ENCODE measurements at places on chromosomes 5 and 9.

DNA sequence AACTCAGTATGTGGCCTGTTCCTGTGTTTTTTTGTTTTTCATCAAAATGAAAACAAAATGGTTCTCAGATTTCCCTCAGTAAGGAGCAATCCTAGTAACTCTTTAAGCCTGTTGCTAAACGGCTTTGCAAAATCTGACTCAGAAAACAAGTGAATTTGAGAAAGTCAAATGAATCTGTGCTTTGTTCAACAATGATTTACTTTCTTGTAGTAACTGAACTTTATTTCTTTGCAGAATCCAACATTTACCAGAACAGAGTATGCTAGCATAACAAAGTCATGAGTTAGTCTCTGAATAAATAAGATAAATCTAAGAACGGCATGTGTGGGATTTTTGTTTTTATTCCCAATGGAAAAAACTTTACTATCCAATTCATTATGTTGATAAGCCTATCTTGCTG lies 93.8 kb downstream of the OXCT1 start:
- no peak for DNase-seq

DNA sequence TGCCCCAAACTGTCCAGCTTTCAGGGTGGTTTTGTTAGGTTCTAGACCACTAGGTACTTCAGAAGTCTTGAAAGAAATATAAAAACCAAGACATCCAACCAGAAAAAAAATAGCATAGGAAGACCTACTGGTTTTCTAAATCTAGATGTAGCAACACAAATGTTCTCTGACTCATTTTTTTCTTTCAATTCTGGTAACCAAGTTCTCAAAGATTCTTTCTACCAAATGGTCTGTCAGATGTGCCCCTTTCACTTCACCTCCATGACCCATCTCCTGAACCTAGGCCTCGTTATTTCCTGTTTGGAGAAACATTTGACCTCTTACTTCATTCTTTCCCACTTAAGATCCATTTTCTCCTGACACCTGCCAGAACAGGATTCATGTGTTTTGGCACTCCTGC lies 355.3 kb downstream of the KIAA0825 start:
- no peak for DNase-seq

DNA sequence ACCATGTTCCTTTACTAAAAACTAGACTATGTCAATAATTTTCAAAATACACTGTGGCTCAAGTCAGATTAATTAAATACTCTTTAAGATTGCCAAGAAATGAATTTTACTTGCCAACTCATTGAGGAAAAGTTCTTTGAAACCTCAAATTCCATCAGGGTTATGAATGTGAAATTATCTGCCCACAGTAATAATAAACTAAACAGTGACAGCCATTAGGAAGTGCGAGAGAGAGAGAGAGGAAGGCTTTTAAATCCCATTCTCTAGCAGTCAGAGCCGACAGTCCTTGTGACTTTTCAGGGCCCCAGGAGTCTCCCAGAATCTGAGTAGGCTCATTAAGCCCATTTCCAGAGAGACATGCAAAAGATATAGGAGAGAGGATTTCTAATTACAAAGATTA lies 236.1 kb downstream of the MARCHF11 start:
- DNase-seq, result no peak

DNA sequence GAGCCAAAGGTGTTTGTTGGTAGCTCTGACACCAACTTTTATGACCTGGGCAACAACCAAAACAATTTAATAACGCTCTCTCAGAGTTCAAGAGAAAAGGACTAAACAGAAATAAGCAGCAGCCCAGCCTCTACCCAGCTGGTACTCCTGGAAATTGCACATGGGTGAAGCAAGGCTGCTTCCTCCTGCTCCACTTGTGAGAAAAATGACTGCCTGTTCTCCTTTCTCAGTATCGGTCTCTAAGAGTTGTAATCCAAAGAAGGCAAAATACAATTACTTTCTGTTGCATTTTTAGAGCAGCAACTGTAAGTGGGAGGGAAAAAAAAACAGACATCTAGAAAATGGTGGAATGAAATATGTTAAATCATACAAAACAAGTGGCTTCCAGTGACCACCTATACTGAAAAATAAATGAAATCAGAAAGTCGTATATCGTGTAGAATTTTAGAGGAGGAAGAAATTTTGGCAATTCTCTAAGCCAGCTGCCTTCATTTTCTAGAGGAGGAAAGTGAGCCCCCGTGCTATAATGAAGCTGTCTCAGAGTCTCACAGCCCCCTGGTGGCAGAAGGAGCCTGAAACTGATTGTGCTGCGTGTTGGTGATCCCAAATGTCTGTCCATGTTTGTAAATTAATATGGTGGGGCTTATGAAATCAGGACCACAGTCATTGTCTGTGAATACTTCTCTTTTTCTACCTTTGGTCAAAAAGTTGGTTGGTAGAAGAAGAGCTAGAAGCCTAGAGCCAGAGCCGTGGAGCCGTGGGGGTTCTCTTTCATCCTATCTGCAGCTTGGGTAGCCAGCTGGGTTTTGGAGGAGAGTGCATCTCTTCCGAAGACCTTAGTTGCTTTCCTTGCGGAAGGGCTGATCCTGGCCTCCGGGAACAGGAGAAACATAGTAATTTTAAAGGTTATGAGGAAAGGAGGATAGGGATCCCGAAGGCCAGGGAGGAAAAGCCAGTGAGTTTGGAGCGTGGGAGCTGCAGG lies 139.9 kb downstream of the PIP5K1B start:
- no peak for DNase-seq

GRCh38 chr9:95268681-95269080 lies 48.8 kb downstream of the FANCC start:
- DNase-seq, result no peak

- no peak for DNase-seq
Measured at GRCh38 chr5:18179579-18179978, 545.3 kb downstream of the TAF11L14 start.

GRCh38 chr5:163633926-163634460 lies 128.6 kb downstream of the MAT2B start:
- DNase-seq, result no peak

GRCh38 chr9:136245219-136246150 lies at the start of gene QSOX2:
Gene QSOX2, minus strand, starts transcription at chr9:136245812. Its CDS starts 9 bp downstream, at chr9:136245803.
- peak; percentile 68 for DNase-seq

DNA sequence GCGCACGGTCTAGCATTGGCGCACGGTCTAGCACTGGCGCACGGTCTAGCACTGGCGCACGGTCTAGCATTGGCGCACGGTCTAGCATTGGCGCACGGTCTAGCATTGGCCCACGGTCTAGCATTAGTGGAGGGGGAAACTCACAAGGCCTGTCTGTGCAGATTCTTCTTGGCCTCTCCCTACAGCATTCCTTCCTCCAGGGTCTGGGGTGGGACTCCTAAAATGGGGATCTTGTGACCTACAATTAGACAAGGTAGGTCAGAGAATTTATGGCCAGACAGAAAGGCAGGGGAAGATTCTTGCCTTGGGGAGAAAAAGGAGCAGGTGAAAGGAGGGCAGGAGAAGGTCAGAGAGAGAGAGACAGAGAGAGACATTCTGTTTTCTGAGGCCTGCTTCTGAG lies 5.4 kb upstream of the GBGT1 start:
- no peak for DNase-seq

DNA sequence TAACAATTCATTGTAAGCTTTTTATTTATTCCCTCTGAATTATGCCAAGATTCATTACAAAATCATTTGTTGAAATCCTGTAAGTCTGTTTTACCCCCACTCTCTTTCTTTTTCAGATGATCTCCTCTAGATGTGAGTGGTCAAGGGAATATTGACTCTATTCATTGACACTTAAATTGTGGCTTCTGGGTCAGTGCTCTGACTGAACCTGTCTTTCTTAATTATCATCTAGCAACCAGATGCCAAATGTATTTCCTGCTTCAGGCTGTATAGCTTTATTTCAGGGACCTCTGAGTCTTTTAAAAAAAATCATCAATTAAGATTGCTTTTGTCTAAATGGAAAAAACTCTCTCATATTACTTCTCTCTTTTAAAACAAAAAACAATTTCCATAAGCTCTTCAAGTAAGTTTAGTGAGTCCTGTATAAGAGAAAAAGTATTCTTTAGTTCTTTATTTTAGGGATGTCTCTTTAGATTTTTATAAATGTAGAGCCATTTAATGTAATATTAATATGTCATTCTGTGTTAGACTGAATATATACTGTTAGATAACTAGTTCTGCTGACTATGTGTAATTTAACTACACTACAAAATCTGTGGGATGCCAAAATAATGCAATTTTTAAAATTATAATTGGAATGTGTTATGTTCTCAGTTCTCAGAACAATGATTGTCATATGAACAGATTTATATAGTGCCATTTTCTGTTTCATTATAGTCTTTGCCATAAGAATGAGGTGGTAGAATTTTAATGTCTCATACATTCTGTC lies 645.8 kb upstream of the EDIL3 start:
- no peak for DNase-seq

Data from stimulated activated CD8-positive, alpha-beta memory T cell treated with anti-CD3 and anti-CD28 coated beads, Interleukin-4, amount 100 ng/mL, for 4 hours (primary cell).